HL-60 (cell line): ENCODE measurements at places on chromosomes 7 and 10.

- DNase-seq = no peak
Measured at GRCh38 chr7:77812290-77812685, 13.7 kb downstream of the PHTF2 start.

- DNase-seq = no peak
Measured at GRCh38 chr7:2224934-2225333, 7.8 kb downstream of the MAD1L1 start.

- no peak for DNase-seq
Measured at GRCh38 chr7:4871930-4872675, 10.3 kb upstream of the PAPOLB start.

GRCh38 chr7:51280156-51280555 is 36.5 kb downstream of the COBL start:
- no peak for DNase-seq

- no peak for DNase-seq
Measured at GRCh38 chr7:98229991-98230745, 18.9 kb downstream of the BHLHA15 start.

GRCh38 chr7:131336956-131337355 is 9.3 kb downstream of the MKLN1 start:
- DNase-seq = peak; percentile 35

DNA sequence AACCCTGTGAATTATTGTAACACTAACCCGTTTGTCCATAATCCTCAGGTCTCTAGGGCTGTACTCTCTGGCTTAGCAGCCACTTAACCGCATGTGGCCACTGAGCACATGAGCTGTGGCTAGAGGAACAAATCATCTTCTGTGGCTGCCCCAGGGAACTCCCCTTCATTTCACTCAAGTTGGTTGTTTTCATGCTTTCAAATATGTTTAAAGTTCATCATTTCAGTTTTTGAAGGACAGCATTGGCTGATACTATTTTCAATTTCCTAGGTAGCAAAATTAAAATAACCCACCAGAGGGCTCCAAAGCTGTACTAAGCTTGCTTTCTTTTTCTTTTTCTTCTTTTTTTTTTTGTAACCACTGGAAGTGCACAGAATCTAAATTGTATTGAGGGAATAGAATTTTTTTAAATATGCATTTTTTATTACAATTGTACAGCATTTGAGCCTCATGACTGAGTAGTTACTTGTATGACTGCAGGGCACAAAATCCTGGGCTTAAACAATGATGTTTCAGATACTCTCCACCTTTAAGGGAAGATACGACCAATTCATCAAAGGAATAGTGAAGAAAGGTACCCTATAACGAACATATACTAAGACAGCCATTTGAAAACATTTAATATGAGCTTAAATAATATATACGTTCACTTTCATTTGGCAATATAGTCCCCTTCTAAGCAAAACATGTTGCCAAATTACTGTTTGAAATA is 38.6 kb downstream of the MRC1 start:
- DNase-seq = no peak

DNA sequence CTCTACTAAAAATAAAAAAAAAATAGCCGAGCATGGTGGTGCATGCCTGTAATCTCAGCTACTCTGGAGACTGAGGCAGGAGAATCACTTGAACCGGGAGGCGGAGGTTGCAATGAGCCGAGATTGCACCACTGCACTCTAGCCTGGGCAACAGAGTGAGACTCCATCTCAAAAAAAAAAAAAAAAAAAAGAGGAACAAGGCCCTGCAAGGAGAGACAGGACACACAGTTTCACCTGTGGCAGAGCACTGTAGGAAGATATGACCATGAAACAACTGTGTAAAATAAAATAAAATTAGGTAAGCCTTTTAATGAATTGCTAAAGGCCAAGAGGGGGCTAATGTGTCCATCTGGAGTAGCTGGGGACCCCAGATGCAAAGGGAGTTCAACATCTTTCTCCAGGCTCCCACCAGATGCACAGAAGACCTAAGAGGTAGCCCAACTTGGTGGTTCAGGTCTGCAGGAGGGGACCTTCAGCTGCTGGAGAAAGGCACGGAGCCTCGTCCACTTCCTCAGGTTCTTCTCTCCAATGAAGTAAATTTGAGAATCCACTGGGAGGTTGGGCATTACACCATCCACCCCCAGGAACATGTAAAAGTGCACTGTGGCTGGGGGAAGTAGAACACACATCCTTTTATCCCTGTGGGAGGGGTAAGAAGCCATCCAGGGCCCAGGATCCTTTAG is 12.7 kb downstream of the PPIF start:
- DNase-seq = no peak

DNA sequence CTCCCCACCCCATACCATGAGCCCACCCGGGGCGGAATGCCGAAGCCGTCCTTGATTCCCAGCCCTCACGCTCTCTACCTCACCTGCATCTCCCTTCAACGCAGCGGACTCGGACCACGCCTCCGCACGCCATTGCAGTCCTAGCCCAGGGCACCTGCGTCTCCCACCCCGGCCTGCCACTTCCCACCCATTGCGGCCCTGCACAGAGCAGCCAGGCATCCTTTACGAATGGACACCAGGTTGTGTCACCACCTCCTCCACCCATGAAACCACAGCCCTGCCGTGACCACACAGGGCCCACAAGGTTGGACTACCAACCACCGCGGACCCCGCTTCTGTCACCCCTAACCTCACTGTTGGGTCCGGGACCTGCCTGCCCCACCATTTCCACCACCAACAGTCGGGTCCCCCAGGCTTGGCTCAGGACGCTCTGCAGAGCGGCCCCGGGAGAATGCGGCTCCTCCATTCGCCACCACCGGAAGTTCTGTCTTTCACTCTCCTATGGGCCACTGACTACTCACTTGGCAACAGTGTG is 232.5 kb downstream of the MAD1L1 start:
- DNase-seq = no peak

GRCh38 chr10:128121750-128122412 is 4.3 kb downstream of the MKI67 start:
- DNase-seq = no peak

DNA sequence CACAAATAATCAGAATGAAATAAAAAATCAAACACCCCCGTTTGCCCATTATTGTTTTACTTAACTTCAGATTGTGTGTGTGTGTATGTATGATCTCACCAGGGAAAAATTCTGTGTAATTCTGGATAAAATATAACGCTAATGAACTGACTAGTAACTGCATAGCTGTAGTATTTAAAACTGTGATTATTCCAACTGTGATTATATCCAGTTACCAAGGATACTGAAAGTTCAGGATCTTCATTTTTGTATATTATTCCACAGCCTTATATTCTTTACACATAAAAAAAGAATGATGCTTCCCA is 2.9 kb downstream of the TWIST1 start:
- DNase-seq = no peak

DNA sequence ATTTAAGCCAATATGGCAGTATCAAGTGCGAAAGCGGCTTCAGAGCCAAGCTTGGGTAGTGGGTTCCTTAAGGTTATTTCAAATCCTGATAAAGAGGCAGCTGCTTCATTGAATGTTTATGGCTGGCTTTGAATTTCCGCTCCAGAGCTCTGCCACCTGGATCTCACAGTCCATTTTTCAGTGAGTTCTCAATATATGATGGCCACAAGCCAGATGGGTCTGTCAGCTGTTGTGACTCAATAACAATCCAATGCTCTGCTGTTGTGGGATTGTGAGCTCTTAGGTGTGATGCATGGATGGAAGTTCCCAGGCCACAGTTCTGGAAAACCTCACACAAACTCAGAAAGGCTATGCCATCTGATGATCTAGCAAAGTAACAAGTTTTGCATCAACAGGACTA is 743.8 kb upstream of the LRRN3 start:
- DNase-seq = no peak

- DNase-seq = no peak
Measured at GRCh38 chr10:70343312-70343711, 39.1 kb downstream of the LRRC20 start.

DNA sequence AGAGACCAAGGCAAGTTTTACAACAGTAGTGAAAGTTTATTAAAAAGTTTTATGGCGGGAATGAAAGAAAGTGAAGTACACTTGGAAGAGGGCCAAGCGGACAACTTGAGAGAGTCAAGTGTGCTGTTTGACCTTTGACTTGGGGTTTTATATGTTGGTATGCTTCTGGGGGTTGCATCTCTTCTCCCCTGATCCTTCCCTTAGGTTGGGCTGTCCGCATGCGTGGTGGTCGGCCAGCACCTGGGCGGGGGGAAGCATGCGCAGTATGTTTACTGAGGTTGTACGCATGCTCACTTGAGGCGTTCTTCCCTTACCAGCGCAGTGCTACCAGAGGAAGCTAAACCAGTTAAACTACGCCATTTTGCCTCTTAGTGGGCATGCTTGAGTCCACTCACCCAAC is 31.9 kb downstream of the NUP42 start:
- no peak for DNase-seq

GRCh38 chr10:36538953-36539586 is 586.3 kb upstream of the ANKRD30A start:
- no peak for DNase-seq
